T-helper 2 cell (primary cell): ENCODE measurements at places on chromosomes 7 and 10.

DNA sequence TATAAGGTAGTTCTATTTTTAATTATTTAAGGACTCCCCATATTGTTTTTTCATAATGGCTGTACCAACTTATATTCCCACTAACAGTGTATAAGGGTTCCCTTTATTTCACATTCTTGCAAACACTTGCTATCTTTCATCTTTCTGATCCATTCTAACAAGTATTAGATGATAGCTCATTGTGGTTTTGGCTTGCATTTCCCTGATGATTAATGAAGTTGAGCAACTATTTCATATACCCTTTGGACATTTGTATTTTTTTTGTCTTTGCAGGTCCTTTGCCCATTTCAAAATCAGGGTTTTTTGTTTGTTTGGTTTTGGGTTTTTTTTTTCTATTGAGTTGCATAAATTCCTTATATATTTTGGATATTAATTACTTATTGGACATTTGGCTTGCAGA is 107.2 kb downstream of the EPC1 start:
- no peak for DNase-seq

- no peak for DNase-seq
Measured at GRCh38 chr7:106839511-106839910, 25.6 kb upstream of the PIK3CG start.

- no peak for DNase-seq
Measured at GRCh38 chr10:21281765-21282484, 243.6 kb downstream of the SKIDA1 start.

- no peak for DNase-seq
Measured at GRCh38 chr10:77644557-77645243, 7.1 kb upstream of the KCNMA1 start.

DNA sequence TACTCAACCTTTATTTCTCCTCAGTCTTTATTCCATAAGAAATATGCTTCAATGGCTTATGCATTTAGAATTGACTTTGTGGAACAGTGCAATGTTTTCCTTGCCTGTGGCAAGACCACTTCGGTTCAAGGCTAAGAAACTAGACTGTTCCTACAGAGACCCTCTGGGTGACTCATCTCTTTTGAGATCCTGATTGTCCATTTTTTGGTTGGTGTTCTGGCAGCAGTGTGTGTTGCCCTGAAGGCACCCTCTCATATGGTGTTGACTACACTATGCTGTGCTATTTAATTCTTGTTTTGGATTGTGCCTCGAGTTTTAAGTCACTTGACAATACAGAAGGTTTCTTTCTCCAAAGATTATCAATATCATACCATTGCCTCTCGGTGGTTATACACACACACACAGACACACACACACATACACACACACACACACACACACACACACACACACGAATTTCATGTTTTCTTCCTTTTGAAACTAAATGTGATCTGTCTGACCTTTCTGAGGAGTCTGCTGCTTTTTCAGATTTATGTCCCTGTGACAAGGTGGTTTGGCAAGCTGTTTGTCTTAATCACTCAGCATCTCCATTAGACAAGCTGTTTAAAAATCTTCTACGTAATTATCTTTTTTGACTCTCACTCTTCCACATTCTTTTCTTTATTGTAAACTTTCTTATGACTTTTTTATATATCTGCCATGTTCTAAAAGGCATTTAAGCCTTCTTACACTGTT is 187.2 kb downstream of the VTI1A start:
- no peak for DNase-seq

DNA sequence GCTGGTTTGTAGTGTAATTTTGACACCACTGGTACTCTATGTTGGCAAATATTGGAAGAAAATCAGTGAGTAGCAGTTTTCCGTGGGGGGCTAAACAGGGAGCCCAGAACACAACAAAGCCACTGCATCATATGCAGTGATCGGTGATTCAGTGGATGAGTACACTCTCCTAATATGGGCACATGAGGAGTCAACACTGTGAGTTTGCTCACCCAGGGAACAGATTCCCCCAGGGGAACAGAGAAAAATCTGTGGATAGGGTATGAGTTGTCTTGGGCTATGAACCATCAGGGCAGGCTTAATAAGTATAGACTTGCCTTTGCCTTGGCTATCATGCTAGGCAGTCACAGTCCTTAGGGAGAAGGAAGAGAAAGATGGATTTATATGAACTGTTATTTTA is 227.7 kb upstream of the SEMA3E start:
- no peak for DNase-seq
